ENCODE measurements at places on chromosomes 7 and 10.

DNA sequence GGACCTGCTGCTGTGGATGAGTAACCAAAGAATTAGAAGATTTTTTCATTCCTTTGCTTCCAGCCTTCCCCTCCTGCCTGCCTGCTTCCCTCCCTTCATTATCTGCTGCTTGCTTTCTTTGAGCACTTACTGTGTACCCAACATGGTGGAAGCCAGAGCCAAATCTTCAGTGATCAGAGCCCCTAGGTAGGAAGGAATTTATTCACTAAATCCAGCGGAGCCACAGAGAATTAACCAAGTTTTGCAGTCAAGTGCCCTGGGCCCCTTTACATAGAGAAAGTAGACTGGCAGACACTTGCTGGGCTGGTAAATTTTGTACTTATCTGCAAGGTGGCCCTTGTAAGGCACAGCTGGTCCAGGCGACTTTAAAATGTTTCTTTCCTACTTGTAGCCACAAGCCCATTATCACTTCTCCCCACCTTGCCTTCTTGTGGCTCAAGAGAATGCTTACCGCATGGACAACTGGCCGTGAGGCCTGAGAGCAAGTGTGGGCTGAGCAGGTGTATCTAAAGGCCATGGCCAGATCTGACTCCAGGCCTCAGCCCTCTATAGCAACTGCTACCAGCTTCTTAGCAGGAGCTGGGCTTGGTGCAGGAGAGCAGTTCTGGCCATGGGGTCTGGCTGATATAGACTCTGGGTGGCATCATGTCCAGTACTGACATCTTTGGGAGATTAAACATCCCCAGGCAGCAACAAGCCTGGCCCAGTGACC is 11.1 kb downstream of the UNC5B start:
- DNase-seq, result no peak

DNA sequence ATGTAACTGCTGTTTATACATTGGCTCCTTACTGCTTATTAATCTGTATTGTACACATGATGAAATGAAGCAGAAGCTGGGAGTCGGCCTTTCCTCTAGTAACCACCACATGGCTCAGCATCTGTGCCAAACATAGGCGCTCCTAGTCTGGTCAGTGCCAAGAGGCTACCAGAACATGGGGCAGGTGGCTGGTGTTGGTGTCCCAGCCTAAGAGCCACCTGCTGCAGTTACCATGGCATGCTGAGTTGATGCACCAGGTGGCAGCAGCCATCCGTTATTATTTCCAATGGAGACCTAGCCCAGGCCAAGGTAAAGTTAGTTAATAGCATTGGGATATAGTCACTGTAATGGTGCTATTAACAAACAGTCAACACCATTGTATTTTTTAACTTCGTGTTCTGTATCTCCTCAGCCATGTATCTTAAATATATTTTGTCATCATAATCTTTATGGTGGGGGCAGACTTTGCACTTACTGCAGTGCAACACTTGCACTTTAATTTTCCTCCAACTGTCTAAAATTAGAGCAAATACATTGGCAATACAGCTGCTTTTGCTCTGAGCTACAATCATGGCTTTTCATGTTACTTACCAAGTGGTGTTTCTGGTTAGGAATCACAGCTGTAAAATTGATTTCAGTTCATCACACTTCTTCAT is 33.1 kb downstream of the HBP1 start:
- peak; percentile 63 for DNase-seq

DNA sequence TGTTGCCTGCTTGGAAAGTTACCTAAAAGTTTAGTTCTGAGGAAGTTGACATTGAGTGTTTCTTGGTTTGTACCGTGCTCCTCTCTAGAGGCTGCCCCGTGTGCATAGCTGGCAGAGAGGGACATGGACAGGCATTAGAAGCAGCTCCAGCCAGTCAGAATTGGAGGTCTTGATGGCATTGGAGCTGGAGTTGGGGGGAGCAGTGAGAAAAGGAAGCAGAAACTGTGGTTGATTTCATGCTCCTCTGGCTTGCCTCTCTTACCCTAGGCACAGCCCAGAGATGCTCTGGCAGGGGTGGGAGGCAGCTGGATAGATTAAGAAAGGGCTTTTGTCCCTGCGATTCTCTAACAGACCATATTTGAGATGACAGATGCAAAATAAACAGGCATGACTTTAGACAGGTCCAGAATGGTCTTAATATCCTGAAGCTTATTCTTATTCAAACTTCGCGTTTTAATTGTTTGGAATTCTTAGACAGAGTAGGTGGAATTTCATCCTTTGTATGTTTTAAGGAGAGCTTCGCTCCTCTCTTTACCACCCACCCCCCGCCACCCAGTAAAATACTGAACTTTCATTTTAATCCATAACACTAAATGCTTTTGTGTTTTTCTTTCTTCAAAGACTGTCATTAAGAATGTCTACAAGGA is 73.5 kb upstream of the GLCCI1 start:
- DNase-seq, result no peak

- peak; percentile 26 for DNase-seq
These were observed 7.7 kb downstream of the PRTFDC1 start for GRCh38 chr10:24944512-24945255.

DNA sequence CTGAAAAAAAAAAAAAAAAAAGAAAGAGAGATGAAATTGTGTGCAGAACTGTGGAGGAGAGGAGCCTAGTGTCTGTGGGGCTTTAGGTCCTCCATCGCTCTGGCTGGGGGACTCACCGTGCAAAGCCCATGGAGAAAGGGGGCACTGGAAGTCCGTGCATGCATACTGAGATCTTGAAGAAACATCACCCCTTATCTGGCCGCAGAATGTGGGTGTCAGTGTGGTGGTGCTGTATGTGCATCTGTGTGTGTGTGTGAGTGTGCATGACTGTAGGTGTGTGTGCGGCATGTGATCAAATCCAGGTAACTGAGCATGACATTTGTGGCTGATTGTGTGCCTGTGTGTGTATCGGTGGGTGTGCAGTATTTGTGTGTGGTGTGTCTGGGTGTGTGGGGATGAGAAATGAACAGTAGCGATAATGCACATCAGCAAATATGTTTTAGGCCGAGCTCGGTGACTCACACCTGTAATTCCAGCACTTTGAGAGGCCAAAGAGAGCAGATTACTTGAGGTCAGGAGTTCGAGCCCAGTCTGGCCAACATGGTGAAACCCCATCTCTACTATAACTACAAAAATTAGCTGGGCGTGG is 8.8 kb upstream of the CLDN3 start:
- no peak for DNase-seq

- no peak for DNase-seq
These were observed 45.3 kb upstream of the RAPGEF5 start for GRCh38 chr7:22402250-22402649.

DNA sequence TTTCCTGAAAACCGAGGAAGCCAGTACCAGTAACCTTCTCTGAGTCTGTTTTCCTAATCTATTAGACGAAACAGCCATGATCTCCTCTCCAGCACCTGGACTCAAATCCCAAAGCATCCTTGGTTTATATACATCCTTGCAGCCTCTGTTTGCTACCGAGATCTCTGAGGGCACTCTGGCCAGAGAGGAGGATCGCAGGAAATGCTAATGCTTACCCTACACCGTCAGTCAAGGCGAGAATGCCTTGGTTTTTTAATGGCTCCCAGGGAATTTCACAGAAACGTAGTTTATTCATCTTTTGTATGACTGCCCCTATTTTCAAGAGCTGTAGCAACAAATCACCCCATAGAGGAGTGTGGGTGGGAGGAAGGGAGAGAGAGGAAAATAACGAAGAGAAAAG is 91.5 kb upstream of the CALN1 start:
- no peak for DNase-seq

DNA sequence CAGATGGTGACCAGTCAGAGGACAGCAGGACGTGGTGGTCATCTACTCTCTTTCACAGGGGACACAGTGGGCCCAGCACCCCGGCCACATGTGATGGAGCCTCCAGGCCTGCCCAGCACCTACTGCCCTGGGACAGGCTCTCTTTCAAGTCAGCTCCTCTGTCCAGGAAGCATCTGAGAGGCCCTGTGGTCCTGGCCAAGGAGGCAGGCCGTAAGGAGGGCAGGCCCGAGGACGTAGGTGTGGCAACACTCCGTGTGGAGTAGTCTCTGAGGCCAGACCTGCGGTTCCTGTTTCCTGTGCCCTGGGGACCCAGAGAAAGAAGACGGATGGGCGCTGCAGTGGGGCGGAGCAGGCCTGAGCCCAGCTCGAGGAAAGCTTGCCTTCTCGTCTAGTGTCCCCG is 179.2 kb downstream of the EBF3 start:
- no peak for DNase-seq

DNA sequence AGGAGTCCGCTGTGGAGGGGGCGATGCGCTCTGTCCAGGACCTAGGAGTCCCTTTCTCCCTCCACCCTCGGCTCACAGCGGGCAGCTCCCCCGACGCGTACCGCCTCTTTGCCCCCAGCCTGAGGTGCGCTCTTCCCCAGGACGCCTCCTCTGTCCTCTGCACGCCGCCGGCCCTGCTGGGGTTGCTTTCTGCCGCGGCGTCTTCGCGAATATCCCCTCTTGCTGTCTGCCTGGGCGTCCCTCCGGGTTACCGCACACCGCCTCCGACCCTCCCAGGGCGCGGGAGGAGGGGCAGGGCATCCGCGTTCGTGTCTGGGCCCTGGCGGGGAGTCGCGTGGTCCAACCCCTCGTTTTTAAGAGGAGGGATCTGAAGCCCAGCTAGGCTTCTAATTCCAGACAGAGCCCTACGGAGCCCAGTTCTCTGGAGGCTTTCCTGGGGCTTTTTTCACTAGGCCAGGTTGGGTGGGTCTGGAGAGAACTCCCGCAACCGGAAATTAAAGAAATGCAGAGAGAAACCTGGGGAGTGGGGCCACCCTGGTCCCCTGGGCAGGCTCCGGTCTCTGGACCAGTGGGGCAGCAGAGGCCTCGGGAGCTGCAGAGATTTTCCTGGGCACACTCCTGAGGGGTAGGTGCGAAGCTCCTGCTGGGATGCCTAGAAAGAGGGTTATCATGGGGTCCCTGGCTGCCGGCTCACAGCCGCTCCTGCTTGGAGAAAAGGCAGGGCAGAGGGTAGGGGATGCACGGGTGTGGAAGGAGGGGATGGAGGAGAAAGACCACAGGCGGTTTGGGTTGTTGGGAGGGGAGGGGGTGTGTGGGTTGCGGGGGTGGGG is 166.9 kb downstream of the UBE2H start:
- DNase-seq, result no peak

DNA sequence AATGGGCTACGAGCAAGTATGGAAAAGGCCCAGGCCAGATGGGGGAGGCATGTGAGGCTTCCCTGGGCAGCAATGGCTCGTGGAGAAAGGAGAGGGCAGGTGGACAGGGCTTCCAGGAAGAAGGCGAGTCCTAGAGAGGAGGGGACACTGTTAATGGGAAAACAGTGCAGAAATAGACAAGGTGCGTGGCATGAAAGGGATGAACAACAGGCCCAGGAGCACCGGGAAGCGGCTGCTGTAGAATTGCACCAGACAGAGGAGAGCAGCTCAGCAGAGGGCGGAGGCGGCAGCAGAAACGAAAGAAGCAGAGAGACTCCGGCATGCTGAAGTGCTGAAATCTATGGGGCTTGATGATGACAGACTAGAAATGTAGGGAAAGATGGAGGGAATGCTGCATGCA is 102.1 kb downstream of the PIP4K2A start:
- no peak for DNase-seq

GRCh38 chr7:108697254-108697653 is 127.6 kb downstream of the DNAJB9 start:
- DNase-seq, result no peak

DNA sequence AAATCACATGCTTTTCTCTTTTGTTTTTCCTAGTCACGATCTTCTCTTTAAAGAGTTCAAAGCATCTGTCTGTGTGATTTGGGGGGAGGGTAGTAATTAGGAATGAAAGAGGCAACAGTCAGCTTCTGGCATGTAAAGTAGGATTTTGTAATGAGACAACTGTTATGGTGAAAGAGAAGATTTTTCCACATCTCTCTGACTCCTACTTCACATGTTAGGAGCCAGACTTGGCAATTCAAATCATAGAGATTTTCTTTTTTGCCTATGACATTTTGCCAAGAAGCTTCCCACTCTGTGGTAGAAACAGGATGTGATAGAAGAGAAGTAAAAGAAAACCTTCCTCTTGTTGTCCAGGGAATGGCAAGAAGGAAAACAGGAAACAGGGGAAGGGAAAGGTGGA is 38.3 kb upstream of the KLHL7 start:
- no peak for DNase-seq

GRCh38 chr7:152891160-152891621 is 131.6 kb downstream of the ACTR3B start:
- no peak for DNase-seq

DNA sequence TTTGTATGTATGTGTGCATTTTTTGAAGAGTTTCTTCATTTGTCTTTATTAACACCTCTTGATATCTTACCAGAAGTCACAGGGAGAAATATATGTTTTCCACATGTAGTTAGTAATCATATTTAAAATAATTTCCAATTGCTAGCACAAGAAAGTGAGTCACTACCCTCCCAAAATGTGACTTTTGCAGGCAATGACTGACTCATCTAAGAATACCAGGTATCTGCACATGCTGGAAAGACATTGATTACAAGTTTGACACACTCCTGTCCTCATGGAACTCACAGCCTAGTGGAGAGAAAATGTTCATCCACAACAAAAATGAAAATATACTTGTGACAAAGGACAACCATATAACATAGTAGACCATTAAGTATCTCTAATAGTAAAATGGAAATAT is 82.9 kb downstream of the SEMA3D start:
- DNase-seq, result no peak

- no peak for DNase-seq
These were observed 4.3 kb upstream of the GLCCI1 start for GRCh38 chr7:7964250-7964649.

DNA sequence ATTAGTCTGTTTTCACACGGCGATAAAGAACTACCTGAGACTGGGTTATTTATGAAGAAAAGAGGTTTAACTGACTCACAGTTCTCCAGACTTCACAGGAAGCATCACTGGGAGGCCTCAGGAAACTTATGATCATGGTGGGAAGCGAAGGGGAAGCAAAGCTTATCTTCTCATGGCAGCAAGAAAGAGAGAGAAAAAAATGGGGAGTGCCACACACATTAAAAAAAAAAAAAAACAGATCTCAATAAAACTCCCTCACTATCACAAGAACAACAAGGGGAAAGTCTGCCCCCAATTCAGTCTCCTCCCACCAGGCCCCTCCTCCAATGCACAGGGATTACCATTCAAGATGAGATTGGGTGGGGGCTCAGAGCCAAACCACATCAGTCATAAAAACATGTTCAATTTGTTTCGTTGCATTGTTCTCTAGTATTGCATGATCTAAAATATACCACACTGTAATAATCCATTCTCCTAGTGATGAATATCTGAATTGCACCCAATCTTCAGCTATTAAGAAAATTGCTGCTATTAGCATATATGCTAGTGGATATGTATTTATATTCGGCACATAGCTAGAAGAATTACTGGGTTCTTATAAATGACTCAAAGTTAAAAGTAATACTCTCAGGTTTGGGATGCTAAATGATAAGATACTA is 328.9 kb upstream of the KCND2 start:
- DNase-seq, result peak; percentile 65

DNA sequence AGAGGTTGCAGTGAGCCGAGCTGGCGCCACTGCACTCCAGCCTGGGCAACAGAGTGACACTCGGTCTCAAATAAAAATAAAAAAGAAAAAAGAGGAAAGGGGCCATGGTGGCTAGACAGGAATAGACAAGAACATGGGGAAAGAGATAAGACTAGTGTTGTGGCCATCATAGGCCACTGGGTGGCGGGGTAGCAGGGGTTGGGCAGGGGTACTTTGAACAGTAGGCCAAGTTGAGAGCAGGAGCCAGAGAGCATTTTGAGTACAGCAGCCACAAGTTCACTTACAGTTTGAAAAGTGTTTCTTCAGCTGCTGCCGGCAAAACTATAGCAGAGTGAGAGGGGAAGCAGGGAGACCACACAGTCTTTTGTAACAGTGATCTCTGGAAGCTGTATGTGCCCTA is 656.0 kb downstream of the CNTNAP2 start:
- DNase-seq, result peak; percentile 30
